ENCODE measurements at places on chromosomes 16 and 17.

DNA sequence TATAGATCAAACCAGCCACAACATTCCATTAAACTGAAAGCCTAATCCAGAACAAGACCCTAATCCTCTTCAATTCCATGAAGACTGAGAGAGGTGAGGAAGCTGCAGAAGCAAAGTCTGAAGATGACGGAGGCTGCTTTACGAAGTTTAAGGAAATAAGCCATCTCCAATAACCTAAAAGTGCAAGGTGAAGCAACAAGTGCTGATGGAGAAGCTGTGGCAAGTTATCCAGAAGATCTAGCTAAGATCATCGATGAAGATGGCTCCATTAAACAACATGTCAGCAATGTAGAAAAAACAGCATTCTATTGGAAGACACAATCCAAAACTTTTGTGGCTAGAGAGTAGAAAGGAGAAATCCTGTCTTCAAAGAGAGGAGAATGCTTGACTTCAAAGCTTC lies 69.6 kb downstream of the KANSL1 start:
- DNase-seq, result no peak

DNA sequence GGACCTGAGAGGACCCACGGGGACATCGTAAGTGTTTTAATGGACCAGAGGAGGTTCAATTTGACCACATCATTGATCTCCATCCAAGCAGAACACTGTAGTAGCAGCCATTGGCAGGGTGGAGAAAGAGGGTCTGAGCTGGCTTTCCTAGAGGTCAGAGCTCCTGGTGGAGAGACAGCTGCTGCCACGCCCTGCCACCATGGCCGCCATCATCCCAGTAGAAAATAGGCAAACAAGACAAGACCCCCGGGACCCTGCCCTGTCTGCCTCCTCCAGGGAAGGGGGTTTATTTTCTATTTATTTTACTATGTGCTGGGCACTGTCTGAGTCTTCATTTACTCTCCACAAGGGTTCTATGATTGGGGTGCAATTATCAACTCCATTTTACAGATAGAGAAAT lies 11.4 kb upstream of the ITGA3 start:
- no peak for DNase-seq

GRCh38 chr16:57318240-57318970 lies 33.9 kb upstream of the PLLP start:
- no peak for DNase-seq

- no peak for DNase-seq
These were observed 4.5 kb upstream of the EFNB3 start for GRCh38 chr17:7700510-7700909.

GRCh38 chr17:81329927-81330883 lies 35.1 kb upstream of the SLC38A10 start:
- DNase-seq, result no peak

DNA sequence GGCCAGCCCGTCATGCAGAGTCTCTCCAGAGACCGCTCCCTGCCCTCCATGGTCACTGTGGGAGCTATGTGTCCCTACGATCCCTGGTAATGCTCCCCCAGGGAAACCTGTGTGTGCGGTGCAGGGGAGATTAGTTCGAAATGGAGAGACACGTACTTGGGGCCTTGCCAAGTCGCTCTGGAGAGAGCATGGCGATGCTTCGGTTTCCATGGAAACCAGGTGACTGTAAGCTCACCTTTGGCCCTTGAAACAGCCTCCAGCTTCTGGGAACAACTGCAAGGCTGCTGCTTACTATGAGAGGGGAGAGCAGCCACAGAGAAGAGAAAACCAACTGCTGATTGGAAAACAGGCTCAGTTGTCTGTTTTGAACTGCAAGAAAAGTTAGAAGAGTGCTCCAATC lies 879.7 kb upstream of the EEF2KMT start:
- DNase-seq, result no peak

DNA sequence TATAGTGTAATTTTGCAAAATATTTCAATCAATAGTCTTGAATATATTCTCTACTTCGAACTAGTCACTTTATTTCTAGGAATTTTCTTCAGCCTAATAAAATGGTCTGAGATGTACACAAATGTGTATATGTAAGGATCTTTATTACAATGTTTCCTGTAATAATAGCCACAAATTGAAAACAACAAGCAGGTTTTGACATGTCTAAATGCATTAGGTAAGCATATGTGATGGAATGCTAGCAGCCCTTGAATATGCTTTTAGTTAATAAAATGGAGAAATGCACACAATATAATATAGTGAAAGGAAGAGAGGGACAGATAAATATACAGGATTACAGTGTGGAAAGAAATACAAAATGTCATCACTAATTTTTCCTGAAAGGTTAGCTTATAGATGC lies 196.5 kb upstream of the IRX5 start:
- DNase-seq, result no peak

DNA sequence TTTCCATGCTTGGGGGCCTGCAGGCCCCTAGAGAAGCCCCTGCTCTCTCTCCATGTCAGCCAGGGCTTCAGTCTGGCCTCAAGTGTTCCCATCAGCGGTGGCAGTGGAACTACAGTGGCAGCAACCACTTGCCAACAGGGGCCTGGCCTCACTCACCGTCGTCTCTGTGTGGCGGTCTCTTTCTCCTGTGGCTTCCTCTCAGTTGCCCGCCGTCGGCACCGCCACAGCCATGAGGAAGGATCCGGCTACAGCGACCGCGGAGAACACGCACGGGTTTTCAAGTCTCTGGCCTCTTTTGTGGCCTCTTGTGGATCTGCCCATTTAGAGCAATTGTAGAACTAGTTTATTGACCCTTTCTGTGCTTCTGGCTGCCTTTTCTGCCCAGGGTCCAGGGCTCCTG lies 8.5 kb downstream of the ARMC7 start:
- no peak for DNase-seq

DNA sequence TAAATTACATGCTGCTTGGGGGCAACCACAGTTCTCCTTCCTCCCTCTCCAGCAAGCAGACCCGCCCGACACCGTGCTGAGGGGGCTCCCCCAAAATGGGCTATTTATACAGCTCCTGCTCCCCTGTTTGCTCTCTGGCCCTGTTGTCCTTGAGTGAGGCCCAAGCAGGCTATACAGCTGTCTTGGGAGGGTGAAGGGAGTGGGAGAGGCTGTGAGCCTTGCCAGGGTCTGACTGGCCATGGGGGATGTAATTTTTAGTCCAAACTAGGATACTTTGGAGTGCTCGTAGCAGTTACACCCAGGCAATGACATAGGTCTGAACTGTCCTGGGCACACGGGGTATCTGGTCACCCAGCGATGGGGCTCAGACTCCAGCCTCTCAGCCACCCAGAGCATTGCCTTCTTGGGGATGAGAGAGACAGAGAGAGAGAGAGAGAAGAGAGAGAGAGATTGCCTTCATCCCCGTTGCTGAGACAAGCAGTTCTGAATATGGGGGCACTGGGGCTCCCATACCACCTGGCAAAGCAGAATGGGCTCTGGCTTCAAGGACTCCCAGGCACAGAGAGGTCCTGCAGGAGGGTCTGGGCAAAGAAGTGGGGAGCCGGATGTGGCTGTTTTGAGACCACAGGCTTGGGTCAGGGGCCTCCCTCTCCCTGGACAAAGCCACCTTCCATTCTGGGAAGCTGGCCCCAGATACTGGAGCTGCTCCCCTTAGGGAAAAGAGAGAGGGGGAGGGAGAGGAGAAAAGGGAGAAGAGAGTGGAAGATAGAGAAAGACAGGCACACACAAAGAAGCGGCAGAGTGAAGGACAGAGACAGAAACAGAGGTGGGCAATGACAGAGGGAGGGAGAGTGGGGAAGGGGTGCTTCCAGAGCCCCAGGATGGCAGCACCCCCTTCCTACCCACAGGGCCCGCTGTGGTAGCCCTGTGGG lies 10.7 kb upstream of the TMEM92 start:
- DNase-seq, result no peak

Data from GM19239 (cell line).